ENCODE measurements at places on chromosomes 11 and 22. TPM values are rescaled to one million over a fixed set of nuclear protein-coding genes. Genes with fewer than 3 reads are reported as not detected.

DNA sequence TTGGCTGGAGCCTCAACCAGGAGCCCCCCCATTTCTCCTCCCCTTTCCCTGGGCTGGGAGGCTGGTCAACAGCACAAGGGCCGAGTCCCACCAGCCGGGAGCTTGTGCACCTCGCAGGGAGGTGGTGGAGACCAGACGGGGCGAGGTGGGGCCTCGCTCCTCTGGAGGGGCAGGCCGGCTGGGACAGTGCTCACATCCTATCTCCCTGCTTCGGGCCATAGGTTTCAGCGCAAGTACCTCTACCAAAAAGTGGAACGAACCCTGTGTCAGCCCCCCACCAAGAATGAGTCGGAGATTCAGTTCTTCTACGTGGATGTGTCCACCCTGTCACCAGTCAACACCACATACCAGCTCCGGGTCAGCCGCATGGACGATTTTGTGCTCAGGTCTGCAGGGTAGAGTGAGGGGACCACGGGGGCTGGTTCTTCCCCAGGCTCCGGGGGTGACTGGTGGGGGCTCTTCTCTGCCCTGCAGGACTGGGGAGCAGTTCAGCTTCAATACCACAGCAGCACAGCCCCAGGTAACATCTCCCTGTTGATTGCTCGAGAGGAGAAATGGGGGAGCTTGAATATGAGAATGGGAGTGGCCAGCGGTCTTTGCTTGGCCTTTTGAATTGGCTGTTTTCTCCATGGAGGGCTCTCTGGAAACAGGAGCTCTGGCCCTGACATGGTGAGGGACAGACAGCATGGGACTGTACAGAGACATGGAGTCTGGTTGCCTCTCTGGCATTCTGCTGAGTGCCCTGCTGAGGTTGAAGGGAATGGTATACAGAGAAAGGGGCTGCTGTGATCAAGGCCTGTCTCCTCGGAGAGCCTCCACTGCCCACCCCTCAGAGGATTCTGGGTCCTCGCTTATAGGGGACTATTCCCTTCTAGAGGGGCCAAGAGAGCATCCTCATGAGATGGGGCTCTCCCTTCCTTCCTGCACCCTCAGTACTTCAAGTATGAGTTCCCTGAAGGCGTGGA is 3.3 kb downstream of the SIDT2 start:
- H3K4me1 ChIP-seq, result peaks cover 27% of the 10 kb centered on the region
- peaks cover 10% of the 10 kb centered on the region for H3K36me3 ChIP-seq
- no peak overlapping the region for H3K27ac ChIP-seq
- no peak for DNase-seq

DNA sequence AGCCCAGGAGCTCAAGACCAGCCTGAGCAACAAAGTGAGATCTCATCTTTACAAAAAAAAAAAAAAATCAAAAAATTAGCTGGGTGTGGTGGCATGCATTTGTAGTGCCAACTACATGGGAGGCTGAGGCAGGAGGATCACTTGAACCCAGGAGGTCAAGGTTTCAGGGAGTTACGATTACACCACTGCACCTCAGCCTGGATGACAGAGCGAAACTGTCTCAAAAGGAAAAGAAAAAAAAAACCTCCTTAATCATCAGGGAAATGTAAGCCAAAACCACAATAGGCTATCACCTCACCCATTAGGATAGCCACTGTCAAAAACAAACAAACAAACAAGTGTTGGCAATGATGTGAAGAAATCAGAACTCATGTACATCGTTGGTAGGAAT is 13.4 kb downstream of the DGCR2 start:
- no peak for DNase-seq
- H3K36me3 ChIP-seq, result peaks cover 6% of the 10 kb centered on the region
- H3K4me1 ChIP-seq, result peaks cover 69% of the 10 kb centered on the region
- peak overlapping the region; percentile 93 for H3K27ac ChIP-seq
- H3K4me3 ChIP-seq, result peak overlapping the region; percentile 88
- no peaks in the 10 kb centered on the region for H3K27me3 ChIP-seq

GRCh38 chr22:28015676-28016601 is 96.9 kb upstream of the PITPNB start:
- H3K27me3 ChIP-seq, result no peaks in the 10 kb centered on the region
- no peak for DNase-seq
- H3K27ac ChIP-seq, result no peak overlapping the region
- no peaks in the 10 kb centered on the region for H3K4me1 ChIP-seq
- H3K36me3 ChIP-seq, result no peaks in the 10 kb centered on the region

- DNase-seq, result no peak
- no peak overlapping the region for H3K4me3 ChIP-seq
- no peaks in the 10 kb centered on the region for H3K27me3 ChIP-seq
- H3K27ac ChIP-seq, result no peak overlapping the region
Observed at GRCh38 chr22:29251981-29252911, 15.5 kb downstream of the RHBDD3 start.

POLR2L gene
- total RNA-seq, result 43.1 TPM

Measured in CD4-positive, CD25-positive, alpha-beta regulatory T cell (primary cell).